ENCODE measurements at places on chromosomes 4 and X. TPM values are rescaled to one million over a fixed set of nuclear protein-coding genes. Genes with fewer than 3 reads are reported as not detected.

LIMCH1 gene
- 241 TPM for total RNA-seq

HEPH gene
- total RNA-seq = not detected

SCOC gene
- total RNA-seq = 56.7 TPM

RNF175 gene
- total RNA-seq = not detected

SULT1B1 gene
- not detected for total RNA-seq

DNA sequence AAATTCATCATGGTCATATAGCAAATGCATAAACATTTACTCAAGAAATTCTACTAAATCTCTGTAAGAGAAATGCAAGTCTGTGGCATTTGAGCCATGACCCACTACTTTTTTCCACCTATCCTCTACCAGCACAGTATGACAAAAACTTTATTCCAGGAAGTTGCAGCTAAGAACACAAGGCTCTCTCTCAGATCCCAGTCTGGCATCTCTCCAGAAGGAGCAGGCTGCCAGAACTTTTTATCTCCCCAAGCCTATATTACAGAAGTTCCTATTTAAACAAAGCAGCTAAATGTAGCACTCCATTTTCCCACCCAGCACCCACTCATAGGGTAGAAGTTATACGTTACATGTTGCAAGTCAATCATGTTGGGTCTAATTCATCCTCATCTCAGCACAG lies 49.3 kb upstream of the EPGN start:
- no peak for DNase-seq

DNA sequence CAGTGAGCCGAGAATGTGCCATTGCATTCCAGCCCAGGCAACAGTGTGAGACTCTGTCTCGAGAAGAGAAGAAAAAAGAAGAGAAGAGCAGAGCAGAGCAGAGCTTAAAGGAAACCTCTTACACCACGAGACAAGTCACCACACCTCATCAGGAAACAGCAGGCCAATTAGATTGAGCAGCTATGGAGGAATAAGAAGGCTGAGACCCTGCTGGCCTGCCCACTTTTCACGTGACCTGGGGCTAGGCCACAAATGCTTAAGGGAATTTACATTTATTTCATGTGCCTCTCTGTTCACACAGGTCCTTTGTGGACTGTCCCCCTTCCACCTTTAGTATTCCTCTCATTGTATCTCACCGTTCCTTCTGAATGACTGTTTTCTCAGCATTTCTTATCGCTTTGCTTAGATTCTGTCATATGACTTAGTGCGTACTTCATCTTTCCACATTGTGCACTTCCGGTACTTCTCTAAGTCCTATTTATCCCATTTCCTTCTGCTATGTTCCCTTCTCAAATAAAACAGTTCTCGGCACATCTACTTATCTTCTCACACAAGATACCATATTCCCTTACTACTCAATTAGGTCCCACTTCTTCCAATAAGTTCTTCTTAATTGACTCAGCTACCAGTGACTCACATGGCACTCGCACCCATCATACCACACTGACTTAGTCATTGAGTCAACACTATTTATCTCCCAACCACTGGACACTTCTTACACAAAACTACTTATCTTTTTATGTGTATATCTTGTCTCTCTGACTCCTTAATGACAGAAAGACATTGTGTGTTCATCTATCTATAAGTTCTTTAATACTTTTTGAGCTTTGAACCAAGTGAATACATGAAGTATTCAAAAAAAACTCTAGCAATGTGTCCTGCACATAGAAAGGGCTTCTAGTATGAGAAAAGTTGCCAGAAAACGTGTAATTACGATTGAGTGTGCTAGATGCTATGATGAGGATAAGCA lies 11.0 kb downstream of the CUL4B start:
- DNase-seq = peak; percentile 82

- no peak for DNase-seq
Observed at GRCh38 chr4:3760841-3761240, 5.3 kb upstream of the ADRA2C start.

DNA sequence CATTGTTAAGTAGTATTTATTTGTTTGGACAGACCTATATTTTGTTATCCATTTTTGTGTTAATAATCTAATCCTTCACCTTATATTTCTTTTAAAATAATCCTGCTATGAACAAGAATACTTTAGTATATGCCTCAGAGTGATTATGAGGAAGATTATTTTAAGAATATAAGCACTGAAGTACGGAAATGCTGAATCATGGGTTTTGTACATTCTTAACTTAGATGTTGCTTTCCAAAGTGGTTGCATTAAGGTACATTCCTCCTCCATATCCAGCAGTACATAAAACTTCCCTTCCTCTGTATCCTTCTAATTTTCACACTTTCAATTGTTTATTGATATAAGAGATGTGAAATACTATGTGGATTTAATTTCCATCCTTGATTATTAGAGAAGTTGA lies 491.4 kb upstream of the GRID2 start:
- no peak for DNase-seq

- no peak for DNase-seq
Observed at GRCh38 chr4:145520172-145520571, 38.5 kb downstream of the SMAD1 start.

DNA sequence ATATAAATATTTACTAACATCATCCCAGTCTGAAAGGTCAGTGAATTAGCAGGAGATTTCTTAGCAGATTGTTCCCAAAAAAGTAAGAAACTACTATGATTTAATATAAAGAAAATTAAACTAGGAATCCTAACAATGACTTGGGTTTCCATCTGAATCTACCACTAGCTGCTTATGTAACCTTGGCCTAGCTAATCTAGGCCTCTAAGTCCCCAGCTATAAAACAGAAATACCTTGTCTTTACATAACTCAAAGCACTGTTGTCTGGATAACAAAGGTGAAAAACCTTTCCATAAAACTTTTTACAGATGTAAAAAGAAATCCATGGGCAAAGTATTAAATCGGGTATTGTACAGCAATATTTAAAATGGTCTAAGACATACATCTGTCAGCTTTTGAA lies 3.0 kb downstream of the FBXL5 start:
- DNase-seq = no peak

DNA sequence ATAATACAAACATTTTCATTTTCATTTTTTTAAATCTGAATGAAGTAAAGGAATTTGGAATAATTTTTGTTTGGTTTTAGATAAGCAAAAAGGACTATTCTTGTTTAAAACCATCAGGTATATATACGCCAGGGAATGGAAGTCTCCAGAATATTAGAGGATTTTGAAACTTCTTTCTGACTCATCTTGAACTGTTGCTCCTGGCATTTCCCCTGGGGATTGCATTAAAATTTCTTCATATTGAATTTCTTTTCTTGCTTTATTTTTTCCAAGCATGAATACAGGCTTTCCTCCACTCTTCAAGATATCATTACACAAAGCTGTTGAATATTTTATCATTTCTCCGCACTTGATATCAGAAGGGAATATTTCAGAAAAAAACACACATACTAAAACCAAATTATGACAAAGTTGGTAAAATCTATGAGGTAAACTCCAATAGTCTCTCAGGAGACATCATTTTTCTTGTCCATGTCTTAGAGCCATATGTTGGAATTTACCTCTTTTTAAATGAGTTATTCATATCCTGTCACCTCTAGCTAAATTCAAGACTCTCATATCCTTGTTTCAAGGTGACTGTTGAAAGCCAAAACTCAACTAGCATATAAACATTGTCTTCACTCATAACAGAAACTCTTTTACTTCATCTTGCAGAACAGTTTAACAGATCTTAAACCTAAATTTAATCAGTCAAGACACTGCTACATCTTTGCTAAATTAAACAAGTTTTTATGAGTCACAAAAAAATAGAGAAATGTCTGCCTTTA lies 20.7 kb upstream of the CSN1S1 start:
- no peak for DNase-seq

GRCh38 chr4:109046471-109047201 lies 255.8 kb downstream of the COL25A1 start:
- no peak for DNase-seq

GRCh38 chrX:127459790-127460189 lies 592.4 kb downstream of the ACTRT1 start:
- peak; percentile 30 for DNase-seq

DNA sequence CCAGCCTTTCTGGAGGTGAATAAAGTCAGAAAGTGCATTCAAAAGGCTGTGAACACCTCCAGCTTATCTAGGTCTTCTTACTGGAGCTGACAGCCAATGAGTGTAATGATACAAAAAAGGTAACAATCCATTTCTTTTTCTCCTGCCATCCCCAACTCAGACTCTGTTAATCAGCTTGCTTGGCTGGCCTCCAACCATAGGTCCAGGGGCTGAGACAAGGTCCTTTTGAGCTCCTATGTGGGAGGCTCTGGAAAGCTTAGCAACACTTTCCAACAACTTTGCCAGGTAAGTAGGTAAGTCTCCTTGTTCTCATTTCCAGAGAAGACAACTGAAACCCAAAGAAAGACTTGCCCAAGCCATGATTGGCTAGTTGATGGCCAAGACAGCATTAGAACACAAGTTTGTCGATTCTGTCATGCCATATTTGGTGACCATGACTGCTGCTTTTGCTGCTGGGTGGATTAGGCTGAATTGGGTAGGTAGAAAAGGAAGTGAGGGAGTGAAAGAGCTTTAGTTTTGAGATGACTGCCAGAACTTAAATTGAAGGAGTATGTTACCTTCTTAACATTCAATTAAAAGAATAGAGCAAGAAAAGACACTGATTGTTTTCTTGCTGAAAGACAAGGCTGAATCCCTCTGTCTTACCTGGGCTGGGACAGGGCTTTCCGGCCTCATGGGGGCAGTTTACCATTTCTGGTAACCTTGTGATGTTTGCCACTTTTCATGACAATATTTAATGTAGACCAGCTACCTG lies 22.8 kb downstream of the VSIG4 start:
- DNase-seq = no peak

- DNase-seq = no peak
Observed at GRCh38 chr4:158870626-158871334, 102.0 kb downstream of the FNIP2 start.

- DNase-seq = no peak
Observed at GRCh38 chr4:79852305-79852730, 220.7 kb downstream of the ANTXR2 start.

GRCh38 chrX:24332878-24333277 lies 19.0 kb upstream of the SUPT20HL2 start:
- DNase-seq = no peak

DNA sequence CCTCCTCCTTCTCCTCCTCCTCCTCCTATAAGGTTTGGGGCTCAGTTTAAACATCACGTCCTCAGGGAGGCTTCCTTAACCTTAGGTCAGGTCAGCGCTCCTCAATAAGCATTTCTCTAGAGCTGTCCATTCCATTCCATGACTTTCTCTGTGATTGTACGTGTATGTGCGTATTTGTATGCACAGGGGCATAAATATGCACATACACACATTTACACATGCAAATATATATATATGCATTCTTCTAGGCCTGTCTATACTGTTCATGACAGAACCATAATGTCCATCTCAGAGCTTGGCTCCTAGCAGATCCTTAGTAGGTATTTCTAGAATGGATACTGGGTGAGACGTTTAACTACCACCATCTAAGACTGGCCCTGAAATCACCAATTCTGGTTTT lies 258.6 kb downstream of the STIM2 start:
- no peak for DNase-seq

- no peak for DNase-seq
Observed at GRCh38 chr4:138200236-138200590, 41.9 kb downstream of the SLC7A11 start.

GRCh38 chr4:156294577-156294976 lies 340.9 kb upstream of the CTSO start:
- peak; percentile 62 for DNase-seq

DNA sequence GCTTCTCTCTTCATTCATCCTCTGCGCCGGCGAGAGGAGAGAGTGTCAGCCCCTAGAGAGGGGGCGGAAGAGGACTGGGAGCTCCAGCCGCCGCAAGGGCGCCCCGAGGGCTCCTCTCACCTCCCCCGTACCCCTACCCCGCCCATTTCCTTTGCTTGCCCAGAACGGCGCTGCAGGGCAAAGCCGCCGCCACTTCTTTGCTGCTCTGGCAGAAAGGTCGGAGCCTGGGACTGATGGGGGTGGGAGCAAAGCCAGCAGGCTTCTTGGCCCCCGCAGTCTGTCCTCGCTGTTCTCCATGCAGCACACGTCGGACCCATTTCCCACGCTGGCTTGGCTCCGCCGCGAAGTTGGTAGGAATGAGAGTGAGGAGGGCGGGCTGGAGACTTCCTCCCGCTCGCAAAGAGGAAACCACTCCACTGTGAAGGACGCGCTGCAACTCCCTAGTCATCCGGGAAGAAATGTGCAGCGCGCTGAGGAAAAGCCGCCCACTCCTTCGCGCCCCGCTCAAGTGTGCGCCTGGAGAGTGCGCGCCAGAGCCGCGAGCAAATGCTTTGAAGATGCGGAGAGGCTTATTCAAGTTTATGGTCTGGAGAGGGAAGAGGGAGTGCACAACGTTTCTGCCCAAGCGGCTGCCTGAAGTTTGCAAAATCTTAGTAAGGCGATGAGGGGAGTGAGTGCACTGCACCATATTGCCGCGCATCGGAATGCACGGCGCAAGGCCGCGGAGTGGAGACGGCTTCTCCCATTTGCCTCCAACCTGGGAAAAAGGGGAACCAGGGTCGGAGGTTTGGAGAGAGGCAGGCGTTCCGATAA lies 2.8 kb upstream of the PCDH7 start:
- peak; percentile 82 for DNase-seq

DNA sequence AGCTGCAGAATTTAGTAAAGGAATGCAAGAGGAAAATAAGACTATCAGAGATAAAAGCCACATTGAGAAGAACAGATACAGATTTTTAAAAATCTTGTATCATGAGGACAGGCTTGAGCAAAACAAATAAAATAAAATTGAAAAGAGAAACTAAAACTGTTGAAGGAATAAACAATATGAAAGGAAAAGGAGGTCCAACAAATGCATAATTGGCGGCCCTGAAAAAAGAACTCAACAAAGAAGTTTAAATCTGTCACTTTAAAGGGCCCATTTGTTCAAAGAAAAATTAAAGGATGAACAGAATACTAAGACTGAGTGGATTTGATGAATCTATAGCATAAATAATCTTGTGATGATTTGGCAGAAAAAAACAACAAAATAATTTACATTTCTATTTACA lies 36.5 kb downstream of the TMPRSS11B start:
- no peak for DNase-seq

- DNase-seq = no peak
Observed at GRCh38 chr4:165631208-165631894, 241.7 kb upstream of the TLL1 start.

DNA sequence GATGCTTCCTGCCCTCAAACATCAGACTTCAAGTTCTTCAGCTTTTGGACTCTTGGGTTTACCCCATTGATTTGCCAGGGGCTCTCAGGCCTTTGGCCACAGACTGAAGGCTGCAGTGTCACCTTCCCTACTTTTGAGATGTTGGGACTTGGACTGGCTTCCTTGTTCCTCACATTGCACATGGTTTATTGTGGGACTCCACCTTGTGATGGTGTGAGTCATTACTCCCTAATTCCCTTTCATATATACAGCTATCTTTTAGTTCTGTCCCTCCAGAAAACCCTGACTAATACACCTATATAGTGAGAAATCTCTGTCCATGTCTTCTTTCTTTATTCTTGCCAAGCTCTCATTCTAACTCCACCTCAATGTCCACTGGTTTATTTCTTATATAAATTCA lies 736.9 kb upstream of the HS3ST1 start:
- no peak for DNase-seq

- no peak for DNase-seq
Observed at GRCh38 chr4:55329012-55329411, 17.0 kb upstream of the SRD5A3 start.

All from Caki2 (cell line).